Liver (tissue), 10 donors: ENCODE measurements at places on chromosomes 6 and 20. TPM values are rescaled to one million over a fixed set of nuclear protein-coding genes. Genes with fewer than 3 reads are reported as not detected.

- DNase-seq = peak; percentile 53
Measured at GRCh38 chr20:45919542-45920399, 7.8 kb upstream of the PLTP start.

- DNase-seq = no peak
Measured at GRCh38 chr6:64289931-64290330, 654.3 kb downstream of the PHF3 start.

TBX18 gene
- total RNA-seq = 0.19 TPM

DNA sequence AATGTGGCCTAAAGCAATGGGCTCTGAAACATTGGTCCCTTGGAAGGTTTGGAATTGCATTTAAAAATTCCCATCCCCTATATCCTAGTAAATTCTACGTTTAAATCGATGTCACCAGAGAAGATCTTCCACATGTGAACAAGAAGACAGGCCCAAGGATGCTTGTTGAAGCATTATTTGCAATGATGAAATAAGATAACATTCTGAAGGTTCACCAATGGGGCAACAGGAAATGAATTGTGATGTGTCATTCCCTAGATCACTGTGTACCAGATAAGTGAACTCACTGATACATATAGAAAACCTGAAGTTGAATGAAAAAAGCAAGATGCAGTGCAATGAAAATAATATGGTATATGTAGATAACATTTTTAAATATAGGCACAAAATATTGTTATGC, 464.3 kb upstream of the BTBD3 start:
- DNase-seq = no peak
